ENCODE measurements at places on chromosomes 4 and X.

GRCh38 chr4:145784036-145784435 lies 104.1 kb downstream of the C4orf51 start:
- no peak for DNase-seq

GRCh38 chr4:48490680-48491513 lies 845 bp downstream of the ZAR1 start:
- no peak for DNase-seq

DNA sequence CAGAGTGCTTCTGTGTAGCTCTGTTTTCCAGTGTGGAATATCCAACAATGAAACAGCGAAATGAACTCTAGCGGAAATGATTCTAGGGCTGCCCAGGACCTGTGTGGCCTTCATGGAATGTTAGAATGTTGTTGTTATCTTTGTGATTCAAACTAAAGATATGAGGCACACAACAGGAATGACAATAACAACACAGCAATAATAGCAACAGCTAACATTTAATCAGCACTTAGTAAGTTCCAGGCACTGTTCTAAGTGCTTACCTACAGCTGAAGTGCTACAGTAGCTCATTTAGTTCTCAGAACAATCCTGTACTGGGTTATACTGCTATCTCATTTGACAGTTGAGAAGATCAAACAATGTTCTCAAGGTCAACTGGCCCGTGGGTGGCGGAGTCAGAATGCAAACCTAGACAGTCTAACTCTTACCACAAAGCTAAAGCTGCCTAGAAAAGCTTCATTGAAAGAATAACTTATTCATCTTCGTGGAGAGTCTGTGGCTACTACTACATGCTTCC lies 63.7 kb downstream of the MAML3 start:
- no peak for DNase-seq

DNA sequence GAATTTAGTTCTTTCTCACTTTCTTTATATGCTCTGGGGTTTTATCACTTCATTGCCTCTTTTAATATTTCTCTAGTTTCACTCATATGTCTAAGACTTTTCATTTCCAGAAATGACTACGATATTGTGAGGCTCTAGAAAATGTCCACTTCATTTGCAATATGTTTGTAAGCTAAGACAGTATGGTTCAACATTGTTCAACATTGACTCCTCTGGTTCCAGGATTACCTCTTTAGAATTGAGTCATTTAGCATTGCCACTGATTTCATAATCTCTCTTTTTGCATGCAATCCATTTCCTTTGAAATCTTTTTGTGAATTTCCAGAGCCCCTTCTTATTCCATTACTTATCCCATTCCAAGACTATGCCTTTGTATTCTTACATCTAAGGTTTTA lies 32.3 kb downstream of the BBS12 start:
- DNase-seq = no peak

DNA sequence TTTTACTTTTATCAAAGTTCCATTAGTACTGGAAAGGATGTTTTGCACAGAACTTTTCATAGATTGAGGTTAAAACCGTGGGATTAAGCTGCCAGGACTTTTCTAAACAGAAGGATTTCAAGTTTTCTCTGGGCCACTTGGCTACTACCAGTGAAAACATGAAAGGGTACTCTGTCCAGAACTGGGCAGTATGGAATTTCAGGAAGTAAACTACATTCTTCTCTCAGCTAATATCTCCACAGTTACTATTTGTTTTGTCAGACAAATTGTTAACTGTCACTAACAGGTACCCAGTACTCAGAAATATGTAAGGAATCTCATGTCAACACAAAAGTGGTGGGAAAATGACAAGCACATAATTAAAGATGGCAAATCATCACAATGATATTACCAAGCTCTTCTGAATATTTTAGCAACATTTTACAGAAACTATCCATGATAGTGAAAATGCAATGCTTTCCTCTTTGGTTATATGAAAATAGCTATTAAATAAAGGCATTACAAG lies 454.4 kb downstream of the C4orf33 start:
- DNase-seq = no peak

DNA sequence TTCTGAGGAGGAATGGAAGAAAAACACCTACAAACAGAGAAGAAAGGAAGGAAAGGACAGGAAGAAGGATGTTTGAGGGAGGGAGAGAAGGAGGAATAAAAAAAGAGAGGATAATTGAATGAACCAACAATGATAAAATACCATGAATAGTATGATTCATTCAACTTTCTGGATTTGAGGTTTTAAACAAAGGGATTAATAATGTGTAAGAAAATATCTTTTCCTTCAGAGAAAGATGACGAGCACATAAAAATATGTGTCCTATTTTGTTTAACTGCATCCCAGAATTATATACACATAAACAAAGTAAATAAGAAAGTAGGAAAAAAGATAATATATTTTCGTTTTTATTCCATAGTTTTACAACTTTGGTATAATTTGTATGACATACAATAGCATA lies 1380.4 kb downstream of the STIM2 start:
- no peak for DNase-seq

DNA sequence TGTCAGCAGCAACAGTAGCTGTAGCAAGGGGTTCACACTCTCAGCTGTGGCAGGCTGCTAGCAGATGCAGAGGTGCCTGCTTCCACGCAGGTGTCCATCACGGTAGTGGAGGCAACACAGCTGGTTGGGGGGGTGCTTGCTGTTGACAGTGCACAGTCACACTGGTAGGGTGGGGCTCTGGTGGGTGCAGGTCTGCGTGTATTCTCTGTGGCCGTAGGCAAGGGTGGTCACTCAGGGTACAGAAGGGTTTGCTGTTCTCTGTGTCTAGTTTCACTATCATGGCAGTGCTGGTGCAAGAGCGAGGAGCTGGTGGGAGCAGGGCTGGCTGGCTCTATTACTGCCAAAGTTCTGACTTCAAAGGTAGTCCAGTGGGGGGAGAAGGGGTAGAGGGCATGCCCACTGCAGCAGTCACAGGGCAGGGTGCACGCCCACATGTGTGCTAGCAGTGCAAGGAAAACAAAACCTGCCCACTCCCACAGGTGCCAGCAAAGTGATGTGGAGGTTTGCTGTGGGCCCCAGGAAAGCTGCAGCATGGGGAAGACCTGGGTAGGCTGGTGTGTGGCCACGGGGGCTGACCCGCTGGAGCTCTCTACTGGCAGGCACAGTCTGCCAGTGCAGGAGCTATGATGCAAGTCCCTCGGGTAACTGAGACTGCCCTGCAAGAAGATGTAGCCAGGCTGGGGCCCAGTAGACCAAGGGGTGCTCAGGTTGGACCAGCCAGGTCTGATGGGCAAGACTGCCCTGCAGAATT lies 21.6 kb upstream of the WDR17 start:
- DNase-seq = no peak

DNA sequence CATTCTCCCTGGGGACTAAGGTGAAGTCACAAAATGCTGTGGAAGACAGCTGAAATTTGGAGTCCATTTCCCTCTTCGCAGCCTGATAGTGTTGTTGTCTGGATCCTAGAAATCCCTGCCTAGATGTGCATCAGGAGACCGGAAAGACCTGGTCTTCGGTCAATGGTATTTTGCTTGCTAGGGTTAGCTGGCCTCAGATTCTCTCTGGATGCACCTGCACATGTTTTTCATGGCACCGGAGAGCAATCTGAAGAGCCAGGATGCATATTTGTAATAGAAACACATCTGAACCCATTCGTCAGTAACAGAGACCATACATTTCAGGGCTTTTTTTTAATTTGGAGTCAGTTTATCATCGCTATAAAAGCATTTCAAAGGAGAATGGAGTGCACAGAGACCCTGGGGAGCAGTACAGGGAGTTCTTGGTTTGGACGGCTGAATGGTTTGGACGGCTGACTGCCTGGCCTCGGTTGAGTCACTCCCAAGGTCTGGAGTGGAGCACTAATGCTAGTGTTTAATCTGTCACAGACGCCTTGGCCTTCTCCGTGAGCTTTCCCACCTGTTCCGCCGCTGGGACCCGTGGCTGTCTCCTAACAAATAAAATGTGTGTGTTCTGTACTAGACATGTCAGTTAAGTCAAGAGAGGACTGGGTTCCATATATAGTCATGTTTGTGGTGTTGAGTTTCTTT lies 7.5 kb upstream of the PDLIM3 start:
- DNase-seq = no peak

- DNase-seq = no peak
These were observed 1698.4 kb upstream of the PCDH10 start for GRCh38 chr4:131450572-131451209.

DNA sequence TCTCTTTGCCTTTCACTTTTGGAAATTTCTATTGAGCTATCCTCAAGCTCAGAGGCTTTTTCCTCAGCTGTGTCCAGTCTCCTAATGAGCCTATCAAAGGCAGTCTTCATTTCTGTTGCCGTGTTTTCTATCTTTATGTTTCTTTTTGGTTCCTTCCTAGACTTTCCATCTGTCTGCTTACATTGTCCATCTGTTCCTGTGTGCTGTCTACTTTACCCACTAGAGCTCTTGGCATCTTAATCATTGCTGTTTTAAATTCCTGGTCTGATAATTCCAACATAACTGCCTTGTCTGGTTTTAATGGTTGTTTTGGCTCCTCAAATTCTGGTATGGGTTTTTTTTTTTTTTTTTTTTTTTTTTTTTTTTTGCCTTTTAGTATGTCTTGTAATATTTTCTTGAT lies 9.3 kb upstream of the PDE6B start:
- no peak for DNase-seq

DNA sequence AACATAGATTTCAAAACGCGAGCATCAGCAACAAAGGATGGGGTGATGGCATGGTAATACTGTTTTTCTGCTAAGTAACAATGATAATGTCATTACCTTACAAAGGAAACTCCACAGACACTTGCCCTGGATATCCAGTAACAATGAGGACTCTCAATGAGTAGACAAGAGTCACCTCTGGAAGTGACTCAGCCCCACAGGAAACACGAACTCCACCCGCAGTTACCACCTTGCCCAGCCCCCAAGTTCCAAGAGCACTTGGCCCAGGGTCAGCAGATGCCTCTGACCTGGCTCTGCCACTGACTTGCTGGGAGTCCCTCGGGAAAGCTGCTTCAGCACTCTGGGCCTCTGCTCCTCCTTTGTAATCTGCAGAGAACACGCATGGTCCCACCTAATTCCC lies 110.3 kb upstream of the MAP3K15 start:
- no peak for DNase-seq

DNA sequence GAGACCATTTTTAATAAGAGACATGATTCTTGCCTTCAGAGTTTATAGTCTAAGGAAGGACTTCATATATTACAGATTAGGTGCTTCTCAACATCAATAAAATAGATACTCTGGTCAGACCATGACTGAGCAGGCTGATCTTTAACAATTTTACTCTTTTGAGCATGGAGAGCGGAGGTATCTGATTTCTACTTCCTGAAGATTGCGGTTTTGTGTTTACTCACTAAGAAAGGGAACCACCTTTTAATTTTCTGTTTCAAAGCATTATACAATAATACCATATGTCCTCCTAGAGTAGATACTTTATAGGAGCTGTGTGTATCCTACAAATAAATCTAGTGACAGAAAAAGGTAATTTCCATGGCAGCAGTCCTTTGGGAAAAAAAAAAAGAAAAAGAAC lies 12.5 kb downstream of the MORC4 start:
- DNase-seq = no peak

GRCh38 chrX:2705046-2705832 lies 14.1 kb downstream of the CD99 start:
- no peak for DNase-seq

DNA sequence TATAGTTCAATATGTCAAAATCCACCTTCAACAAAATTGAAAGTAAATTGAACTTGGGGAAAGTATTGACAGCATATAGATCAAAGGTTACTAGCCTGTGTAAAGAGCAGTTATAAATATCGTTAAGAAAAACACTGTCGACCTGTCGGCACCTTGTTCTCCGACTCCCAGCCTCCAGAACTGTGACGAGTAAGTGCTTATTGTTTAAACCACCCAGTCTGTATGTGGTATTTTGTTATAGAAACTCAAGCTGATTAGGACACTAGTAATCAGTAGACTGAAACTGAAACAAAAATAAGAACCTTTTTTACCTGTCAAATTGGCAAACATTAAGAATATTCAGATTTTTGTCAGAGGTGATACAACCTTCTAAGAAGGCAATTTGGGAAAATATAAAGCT lies 17.0 kb downstream of the HTT start:
- DNase-seq = no peak

GRCh38 chrX:9394212-9394611 lies 70.6 kb upstream of the TBL1X start:
- no peak for DNase-seq

Measured in stimulated activated CD8-positive, alpha-beta memory T cell treated with anti-CD3 and anti-CD28 coated beads, Interleukin-7, amount 100 ng/mL, for 1 hour (primary cell).